ENCODE measurements at places on chromosomes 1 and 21. TPM values are rescaled to one million over a fixed set of nuclear protein-coding genes. Genes with fewer than 3 reads are reported as not detected.

- peak; percentile 71 for DNase-seq
Measured at GRCh38 chr1:183180634-183181056, 5.4 kb upstream of the LAMC2 start.

- no peak for DNase-seq
Measured at GRCh38 chr1:212302745-212303383, 17.7 kb downstream of the PPP2R5A start.

GRCh38 chr1:86382878-86383277 lies 13.2 kb downstream of the ODF2L start:
- no peak for DNase-seq

- DNase-seq: no peak
Measured at GRCh38 chr1:234484218-234484617, 5.2 kb upstream of the TARBP1 start.

GRCh38 chr1:78153092-78153736 lies 107.4 kb downstream of the GIPC2 start:
- no peak for DNase-seq

DNA sequence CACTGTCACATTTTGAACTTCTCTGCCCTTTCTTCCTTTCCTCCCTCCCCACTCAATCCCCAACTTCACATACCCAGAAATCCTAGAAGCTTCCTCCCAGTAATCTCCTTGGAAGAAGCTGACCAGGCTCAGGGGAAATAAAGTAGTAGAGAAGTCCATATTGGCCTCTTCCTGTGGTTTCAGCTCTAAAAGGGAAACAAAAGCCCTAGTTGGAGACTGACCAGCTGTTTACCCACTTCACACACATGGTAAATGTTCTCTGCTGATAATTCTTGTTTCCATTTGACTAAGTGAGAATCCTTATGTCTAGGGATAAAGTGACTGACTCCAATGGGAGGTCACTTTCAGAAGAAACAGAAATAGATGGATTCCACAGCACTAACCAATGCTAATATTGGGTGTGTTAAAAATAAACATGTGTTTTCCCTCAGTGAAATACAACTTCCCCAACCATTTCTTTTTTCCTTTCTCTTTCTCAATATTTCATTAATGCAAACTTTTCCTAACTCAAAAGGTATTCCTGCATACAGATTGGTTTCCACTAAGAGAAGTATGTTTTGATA lies 178.9 kb upstream of the DPT start:
- no peak for DNase-seq

GRCh38 chr1:61851849-61852669 lies 109.8 kb downstream of the PATJ start:
- DNase-seq: no peak

DNA sequence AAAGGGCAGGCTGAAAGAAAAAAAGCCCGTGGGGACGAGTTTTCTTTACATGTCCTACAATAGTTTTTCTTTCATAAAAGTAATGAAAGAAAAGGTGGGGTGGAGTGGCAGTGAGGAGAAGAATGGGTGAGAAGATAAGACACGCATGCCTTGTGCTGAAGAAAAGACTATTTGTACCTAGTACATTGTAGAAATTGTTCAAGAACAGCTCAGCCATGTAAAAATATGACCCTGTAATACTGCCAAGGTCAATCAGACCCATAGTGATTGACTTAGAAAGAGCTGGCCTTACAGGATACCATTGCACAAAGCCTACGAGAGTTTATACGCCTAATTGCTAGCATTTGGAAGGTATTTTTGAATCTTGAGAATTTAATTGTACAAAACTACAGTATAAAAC lies 126.0 kb upstream of the NRIP1 start:
- DNase-seq: no peak

Gene PALMD
- total RNA-seq: 80.7 TPM
